ENCODE measurements at places on chromosomes 5 and 9.

DNA sequence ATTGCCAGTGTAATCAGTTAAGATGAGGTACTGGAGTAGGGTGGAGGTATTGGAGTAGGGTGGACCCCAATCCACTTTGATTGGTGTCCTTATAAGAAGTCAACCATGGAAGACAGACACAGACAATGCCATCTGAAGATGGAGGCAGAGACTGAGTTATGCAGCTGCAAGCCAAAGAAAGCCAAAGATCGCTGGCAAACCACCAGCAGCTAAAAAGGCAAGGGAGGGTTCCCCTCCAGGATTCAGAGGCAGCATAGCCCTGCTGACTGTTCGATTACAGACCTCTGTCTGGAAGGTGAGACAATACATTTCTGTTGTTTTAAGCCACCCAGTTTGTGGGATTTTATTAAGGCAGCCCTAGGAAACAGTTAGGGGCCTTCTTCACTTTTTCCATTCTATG lies 30.5 kb upstream of the CKMT2 start:
- no peak for DNase-seq

DNA sequence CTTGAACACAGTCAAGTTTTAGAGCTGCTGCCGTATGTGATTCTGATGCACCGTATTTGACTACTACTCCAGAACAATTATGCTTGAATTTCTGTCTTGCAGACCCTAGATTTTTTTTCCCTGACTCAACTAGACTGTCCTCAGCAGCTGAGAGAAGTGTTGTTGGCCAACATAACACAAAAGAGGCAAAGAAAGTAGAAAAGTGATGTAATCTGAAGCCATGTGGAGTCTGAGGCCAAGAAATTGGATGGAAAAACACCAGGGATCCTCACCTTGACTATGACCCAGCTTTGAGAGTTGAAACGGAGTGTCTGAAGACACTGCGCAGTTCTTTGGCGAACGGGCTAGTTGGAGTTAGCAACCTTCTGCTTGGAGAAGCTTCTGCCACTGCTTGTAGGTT lies 36.3 kb upstream of the FGF1 start:
- no peak for DNase-seq

- no peak for DNase-seq
Observed at GRCh38 chr9:93024986-93025630, 33.4 kb upstream of the SUSD3 start.

DNA sequence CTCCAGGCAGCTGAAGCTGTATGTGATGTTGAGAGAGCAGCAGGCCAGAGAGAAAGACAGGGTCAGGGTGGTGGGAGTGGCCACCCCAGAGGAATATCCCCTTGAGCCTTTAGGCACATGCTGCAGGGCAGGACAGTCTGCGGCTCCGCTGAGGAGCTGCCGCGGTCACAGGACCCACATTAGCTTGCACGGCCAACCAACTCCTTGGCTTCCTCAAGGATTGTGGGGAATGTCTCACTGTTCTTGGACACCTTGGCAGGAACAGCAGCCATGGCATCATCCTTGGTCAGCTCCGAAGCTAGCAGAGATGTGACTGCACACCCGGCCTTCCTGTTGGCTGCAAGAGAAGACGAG lies 27.8 kb downstream of the PCDHGC5 start:
- DNase-seq = no peak

DNA sequence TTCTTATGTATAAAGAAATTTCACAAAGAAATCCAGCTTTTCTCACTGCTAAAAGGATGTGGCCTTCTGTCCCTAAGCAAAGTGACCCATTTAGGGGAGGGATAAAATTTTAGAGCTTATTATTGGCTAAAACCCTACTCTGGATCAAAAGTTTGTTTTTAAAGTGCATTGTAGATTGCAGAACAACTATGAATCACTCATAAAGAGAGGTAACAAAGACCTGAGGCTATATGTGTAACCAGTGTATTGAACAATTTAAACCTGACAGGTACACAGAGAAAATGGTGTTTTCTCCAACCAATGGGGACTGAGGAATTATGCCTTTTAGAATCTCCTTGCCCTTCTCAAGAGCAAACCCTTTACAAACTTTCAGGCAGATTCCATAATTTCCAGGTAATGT lies 86.6 kb downstream of the MUSK start:
- DNase-seq = no peak

DNA sequence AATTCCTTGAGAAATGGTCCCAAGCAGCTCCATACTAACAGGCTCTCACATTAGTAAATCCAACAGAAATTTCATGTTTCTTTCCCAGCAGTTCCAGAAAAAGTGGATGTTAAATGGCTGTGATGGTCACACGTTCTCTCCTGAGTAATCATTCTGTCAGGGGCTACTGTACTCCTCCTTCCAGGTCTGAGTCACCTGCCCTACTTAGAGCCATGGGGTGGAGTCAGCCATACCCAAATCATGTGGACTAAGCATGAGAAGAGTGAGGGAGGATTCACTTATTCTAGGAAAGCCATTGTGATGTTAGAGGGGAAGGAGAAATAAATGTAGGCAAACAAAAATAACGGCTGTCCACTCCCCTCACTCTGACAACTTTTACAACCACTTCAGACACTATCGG lies 547.2 kb downstream of the CSNK1G3 start:
- no peak for DNase-seq

DNA sequence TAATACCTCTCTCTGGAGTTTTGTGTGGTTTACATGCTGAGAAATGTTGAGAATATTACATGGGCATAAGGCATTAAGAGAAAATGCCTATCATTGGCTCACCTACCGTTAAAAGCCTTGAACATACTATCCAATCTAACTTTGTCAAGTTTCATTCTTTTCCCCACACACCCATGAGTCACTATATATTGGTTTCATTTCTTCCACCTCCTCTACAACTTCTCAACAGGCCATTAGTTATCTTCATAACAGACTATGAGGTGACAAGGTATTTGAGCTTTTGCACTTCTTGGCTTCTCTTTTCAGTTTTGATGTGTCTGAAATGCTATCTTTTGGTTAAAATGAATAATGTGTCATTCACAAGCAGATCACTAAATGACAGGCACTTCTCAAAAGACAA lies 288.0 kb downstream of the KCNN2 start:
- DNase-seq = no peak

Measured in hematopoietic multipotent progenitor cell treated with erythropoietin and hydrocortisone succinate and interleukin-3 and kit ligand, for 15 days (in vitro differentiated cells).